ENCODE measurements at places on chromosomes 16 and 17. TPM values are rescaled to one million over a fixed set of nuclear protein-coding genes. Genes with fewer than 3 reads are reported as not detected.

- no peak for DNase-seq
These were observed 33.4 kb upstream of the SLC38A10 start for GRCh38 chr17:81328489-81328888.

The TMEM132E gene
- 0.07 TPM for total RNA-seq

DNA sequence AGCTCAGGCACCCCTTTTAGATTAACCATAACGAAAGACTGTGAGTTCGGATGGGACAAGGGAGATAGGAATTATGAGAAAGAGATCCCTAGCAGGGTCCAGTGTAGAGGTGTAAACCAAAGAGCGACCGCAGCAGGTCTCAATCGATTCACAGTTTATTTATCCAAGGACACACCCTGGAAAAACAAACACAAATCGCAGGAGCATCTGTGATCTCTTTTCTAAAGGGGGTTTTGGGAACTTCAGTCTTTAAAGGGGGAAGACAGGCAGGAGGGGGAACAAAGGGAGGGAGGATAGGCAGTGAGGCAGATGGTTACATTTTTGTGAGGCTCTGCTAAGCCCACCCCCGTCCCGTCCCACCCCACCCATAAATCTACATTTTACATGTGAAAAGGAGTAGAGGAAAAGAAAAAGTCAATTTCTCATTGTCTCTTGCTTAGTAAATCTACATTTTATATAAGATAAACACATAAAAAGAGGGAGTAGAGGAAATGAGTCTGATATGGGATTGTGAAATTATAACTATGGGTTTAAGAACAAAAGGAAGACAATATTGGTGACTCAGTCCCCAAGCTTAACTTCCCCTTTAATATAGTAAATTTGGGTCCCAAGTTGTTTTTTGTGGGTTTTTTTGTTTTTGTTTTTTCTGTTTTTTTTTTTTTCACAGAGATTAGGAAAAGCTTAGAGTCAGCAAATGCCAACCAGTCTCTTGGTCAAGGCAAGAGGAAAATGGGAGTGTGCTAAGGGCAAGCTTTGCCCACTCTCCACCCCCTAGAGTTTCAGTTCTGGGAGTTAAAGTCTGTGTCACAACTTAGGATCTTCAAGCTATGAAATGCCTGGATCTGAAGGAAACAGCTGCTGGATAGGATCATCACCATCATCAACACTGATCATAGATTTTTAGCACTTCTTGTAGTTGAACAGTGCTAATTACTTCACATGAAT, 160.9 kb upstream of the CDH5 start:
- DNase-seq = no peak

DNA sequence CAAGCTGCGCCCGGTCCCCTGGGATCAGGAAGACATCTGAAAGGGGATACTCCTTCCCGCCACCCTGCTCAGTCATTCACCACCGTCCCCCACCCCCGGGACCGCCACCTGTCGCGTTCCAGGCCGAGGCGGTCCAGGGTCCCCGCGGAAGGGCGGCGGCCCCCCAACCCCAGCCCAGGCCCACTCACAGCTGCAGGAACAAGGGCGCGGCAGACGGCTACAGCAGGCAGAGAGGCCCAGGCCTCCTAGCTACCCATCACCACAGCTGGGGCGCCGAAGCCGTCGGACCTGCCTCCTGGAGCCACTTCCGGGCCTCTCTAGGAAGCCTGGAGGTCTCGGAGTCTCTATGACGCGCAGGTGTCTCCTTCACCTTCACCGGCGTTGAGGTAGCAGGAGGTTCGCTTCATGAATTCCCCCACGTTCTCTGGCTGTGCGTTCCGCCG, at the start of gene SDR42E1:
TSS of gene SDR42E1 (minus strand) at position 272 of the 443 bp plus-strand sequence. CDS start 10,612 bp downstream, outside the sequence.
- no peak for DNase-seq

The WWOX gene
- 24.2 TPM for total RNA-seq

The ANKFN1 gene
- total RNA-seq = not detected

DNA sequence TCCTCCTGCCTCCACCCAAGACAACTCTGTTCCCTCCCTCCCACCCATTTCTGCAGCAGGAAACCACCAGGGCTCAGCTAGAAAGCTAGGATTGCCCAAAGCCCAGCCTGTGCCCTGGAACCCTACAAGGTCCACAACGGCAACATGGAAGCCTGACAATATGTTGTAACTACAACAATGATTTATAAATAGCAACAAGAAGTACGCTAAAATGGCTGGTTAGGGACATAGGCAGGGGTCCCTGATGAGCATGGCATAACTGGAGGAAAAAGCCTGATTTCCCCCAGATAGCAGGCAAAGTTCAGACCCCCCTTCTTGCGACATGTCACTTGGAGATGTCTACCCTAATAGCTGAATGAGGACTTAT, 6.6 kb downstream of the ST3GAL2 start:
- DNase-seq = no peak

The TPSD1 gene
- total RNA-seq = not detected

DNA sequence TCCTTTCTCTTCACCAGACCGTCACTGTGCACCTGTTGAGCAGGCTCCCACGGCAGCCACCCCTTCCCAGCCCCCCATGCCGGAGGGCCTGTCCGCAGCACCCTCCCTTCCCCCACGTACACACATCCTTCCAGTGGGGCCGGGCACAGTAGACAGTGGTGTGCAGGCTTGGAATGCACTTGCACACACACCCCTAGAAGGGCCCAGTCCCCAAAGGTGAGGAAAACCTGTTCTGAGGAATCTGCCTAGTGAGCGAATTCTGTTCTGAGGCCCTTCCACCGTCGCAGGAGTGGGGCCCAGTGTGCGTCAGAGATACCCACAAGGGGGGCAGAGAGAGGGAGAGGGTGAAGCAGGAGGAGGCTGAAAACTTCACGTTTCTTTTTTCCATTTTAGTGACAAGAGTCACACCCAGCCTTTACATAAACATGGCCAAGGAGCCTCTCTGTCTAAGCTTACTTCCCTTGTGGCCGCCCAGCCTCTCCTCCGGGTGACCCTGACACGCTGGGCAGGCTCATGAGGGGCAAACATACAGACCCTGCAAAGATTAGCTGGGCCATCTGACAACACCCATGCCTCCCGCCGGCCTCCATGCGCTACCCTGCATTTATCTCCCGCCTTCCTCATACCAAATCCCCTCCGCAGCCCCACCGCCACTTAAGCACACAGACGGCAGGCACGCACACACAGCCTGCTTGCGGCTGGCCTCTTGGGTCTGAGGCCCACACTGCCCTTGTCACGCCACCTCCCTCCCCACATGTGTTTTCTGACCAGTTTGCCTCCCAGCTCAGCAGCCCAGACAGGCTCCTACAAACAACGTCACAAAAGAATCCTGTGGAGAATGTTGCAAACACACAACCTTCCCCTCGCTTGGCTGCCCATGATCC, 1.8 kb downstream of the ZBTB4 start:
- peak; percentile 72 for DNase-seq

DNA sequence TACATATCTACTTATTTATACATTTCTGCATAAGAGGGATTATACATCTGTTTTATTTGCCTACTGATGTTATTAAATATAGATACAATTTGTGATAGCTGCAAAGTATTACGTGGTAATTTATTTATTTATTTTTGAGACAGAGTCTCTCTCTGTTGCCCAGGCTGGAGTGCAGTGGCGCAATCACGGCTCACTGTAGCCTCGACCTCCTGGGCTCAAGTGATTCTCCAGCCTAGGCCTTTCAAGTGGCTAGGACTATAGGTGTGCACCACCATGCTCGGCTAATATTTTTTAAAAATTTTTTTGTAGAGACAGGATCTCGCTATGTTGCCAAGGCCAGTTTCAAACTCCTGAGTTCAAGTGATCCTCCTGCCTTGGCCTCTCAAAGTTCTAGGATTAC, 35.5 kb downstream of the NFAT5 start:
- DNase-seq = no peak

DNA sequence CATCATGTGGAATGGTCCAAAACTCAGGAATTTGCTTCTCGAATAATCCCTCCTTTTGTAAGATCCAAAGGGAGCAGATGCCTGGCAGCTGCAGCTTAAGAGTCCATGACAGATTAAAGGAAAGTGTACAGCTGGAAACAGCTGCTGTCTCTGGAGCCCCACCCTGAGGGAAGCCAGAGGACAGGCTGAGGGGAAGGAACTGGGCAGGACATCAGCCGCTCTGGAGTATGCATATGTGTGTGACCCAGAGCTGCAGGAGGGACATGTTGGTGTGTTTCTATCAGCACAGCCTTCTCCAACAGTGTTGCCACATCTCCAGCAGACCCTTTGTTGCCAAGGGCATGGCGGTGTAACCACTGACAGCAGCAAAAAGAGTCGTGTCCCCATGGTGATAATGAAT, 46.2 kb downstream of the CYB561 start:
- no peak for DNase-seq

DNA sequence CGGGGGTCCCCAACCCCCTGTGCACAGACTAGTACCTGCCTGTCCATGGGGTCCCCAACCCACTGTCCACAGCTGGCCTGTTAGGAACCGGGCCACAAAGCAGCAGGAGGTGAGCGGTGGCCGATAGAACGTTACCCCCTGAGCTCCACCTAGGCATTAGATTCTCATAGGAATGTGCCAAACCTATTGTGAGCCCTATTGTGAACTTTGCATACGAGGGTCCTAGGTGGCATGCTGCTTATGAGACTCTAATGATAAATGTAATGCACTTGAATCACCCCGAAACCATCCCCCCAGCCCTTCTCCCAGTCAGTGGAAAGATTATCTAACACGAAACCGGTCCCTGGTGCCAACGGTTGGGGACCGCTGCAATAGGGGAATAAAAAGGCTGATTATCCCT, 1.5 kb downstream of the REXO5 start:
- DNase-seq = no peak

DNA sequence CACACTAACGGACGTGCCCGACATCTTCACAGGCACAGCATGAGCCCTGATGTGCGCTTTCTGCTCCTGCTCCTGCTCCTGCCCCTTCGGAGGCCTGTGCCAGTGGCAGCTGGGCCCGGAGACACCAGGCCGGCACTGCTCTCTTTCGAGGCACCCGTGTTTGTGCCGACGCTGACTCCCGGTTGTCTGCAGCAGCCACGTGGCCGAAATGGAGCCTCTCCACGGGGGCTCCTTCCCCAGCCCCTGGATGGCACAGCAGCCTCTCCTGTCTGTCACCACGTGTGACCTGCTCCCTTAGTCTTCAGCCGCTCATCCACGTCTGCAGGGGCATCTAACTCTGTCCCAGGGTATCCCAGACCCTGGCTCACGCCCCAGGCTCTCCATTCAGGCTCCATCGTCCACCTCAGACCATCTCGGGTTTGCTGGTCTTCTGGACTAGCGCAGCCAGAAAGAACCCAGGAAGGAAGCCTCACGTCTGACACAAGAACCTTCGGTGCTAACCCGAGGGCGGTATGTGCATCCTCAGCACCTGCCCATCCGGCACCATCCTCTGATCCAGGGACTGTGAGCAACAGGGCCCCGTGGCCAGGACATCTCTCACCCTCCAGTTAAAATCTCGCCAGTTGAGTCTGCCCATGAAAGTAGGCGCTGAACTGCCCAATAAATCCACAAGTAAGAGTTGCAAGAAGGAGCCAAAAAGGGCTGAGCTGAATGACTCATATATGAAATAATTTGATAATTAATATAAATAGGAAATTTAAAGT, 4.2 kb upstream of the RPH3AL start:
- no peak for DNase-seq

- DNase-seq = no peak
These were observed 2.4 kb downstream of the MON1B start for GRCh38 chr16:77193377-77193776.

DNA sequence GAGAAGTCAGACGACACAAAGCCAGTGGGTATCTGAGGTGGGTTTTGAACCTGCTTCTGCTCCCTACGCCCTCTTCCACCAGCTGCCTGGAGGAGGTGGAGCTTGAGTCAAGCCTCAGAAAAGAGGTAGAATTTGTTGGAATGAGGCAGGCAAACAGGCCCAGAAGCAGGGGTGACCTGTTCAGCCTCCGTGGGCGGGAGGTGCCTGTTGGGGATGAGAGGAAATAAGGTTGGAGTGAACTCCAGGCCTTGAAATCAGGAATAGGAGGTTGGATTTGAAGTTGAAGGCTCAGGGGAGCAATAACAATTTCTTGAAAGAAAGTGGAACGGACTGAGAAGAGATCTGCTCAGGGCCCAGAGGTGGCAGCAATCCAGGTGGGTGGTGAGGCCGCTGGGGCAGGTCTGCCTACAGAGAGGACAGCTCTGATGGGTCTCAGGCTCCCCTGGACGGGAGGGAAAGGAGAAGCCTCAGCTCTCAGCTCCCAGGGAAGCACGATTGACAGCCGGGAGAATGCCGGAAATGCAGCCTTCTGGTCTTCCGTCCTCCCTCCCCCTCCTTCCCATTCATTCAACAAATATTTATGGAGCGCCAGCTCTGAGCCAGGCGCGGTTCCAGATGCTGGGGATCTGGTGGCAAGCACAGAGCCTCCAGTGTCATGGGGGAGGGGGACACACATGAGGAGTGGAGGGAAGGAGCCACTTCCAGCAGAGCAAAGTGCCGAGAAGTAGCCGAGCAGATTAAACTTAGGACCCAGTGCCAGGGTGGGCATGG, 61.9 kb upstream of the CIBAR2 start:
- DNase-seq = peak; percentile 73

The SETD1A gene
- 14.7 TPM for total RNA-seq

GRCh38 chr17:9924735-9925191, 19.7 kb upstream of the RCVRN start:
- DNase-seq = no peak

DNA sequence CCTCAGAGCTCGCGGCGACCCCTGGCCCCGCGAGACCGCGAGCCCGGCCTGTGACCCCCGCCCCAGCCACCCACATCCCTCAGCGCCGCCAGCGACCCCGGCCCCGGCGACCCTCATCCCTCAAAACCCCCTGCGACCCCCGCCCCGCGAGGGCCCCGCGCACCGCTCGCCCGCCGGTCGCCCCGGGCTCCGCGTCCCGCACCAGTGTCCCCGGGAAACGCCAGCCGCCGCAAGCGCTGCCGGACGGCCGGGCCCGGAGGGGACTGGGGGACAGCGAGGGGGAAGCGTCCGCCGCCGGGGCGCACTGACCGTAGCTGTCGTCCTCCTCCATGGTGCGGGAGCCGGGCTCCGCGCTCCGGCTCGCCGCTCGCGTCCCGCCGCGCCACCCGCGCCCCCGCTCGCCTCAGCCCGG, at the start of gene CYTH1:
TSS of gene CYTH1 (minus strand) at position 381 of the 412 bp plus-strand sequence. CDS start at position 331, 50 bp downstream.
- DNase-seq = no peak

DNA sequence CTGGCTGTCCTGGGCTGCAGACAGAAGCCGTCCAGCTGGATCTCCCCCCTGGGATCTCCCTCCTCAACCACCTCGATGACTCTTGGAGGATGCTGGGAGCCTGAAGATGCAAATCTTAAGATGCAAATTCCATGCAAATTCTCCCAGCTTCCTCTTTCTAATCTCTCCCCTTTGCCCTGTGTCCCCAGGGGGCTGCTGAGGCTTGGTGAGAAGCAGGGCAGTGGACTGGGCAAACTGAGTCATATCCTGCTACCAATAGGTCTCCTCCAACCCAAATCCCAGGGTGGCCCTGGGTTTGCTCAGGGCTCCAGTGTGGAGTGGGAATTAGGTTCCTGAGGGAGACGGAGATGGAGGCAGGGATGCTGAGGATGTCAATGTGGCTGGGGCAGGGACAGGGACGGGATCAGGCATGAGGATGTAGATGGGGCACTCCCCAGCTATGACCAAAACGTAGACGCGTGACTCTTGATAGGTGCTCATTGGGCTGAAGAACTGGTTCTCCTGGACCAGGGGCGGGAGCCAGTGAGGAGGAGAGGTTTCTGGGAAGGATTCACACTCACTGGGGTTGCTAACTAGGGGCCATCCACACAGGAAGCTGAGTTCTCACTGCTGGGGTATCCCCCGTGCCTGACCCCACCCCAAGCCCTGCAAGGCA, 3.6 kb upstream of the ALOX12B start:
- DNase-seq = no peak

GRCh38 chr16:13997933-13998332, 73.2 kb upstream of the MRTFB start:
- no peak for DNase-seq

- DNase-seq = no peak
These were observed 6.0 kb downstream of the SOCS3 start for GRCh38 chr17:78353834-78354233.

The CMIP gene
- total RNA-seq = 36.1 TPM

The B3GNT9 gene
- 2.9 TPM for total RNA-seq

The FGF11 gene
- total RNA-seq = 23.4 TPM

The LHX1 gene
- not detected for total RNA-seq
